Activated CD4-positive, alpha-beta T cell treated with anti-CD3 and anti-CD28 coated beads for 24 hours (primary cell): ENCODE measurements at places on chromosomes 1 and 21.

GRCh38 chr1:246092136-246092535, 414.9 kb downstream of the SMYD3 start:
- no peak for DNase-seq

DNA sequence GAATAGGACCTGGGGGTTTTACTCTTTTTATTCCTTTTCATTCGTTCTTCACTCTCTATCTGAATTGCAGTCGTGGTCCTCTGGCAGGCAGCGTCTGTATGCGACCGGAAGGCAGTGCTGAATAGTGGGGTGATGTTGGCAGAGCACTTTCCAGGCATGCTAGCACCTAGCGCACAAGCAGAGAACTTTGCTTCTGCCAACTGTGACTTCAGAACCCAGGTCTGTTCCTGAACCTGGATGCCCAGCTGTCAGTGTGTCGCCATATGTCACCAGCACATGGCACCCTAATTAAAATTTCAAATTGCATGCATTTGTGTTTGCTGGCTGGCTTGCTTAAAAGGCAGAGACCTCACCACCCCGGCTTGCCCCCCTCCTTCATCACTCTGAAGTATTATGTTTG, 116.2 kb downstream of the NFIA start:
- no peak for DNase-seq

- DNase-seq = no peak
Observed at GRCh38 chr1:248585266-248585665, 10.7 kb upstream of the OR2T34 start.

DNA sequence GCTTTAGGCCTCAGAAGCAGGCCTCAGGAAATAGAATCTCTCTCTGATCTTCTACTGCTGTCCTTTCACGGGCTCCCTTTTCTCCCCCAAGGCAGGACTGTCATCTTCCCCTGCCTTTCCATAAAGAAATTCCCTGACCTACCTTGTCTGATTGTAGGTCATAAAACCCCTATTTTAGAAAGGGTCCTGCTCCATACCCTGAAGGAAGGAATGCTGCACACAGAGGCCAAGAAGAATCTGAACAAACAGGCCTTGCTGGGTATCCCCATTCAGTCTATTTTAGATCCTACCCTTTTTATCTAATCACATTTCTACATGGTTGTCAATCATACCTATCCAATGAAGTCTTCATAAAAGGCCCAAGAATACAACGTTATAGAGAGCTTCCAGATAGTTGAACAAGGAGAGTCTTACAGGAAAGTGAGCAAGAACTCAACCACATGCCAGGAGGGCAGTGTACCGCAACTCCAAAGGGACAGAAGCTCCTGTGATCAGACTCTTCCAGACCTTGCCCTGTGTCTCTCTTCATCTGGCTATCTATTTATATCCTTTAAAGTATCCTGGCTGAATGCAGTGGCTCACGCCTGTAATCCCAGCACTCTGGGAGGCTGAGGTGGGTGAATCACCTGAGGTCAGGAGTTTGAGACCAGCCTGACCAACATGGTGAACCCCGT, 93.1 kb downstream of the SLC16A1 start:
- DNase-seq = no peak

- no peak for DNase-seq
Observed at GRCh38 chr1:193185901-193186731, at the start of gene B3GALT2. Gene B3GALT2, minus strand, starts transcription at chr1:193186613. Its CDS starts 5,051 bp downstream, at chr1:193181562.

GRCh38 chr1:24154215-24154614, 11.3 kb upstream of the IL22RA1 start:
- no peak for DNase-seq

DNA sequence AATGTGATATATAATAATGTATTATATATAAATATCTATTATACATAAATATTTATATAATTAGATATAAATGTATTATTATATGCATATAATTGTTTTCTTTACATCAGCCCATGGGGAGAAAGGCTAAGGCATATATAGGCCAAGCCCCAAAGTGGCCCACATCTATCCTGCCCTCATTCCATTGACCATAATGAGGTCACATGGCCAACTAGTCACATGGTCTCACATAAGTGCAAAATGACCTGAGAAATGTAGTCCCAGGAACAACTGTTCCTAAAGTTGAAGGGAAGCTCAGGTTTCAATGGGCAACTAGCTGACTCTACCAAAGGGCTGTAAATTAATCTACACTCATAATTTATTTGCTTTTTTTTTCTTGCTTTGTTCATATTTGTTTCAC, 14.5 kb upstream of the CCDC185 start:
- no peak for DNase-seq

DNA sequence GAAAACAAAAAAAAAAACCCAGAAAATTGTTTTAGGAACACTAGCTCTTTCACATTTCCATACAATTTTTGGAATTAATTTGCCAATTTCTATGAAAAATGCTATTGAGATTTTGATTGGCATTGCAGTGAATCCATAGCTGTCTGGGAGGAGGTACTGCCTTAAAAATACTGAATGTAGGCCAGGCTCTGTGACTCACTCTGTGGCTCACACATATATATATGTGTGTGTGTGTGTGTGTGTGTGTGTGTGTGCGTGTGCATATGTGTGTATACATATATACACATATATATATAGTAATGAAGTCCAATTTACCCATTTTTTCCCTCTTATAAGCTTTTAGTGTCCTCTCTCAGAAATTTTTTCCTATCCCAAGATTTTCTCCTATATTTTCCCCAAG, 214.2 kb upstream of the DMRTA2 start:
- DNase-seq = no peak
